ENCODE measurements at places on chromosomes 1 and 21. TPM values are rescaled to one million over a fixed set of nuclear protein-coding genes. Genes with fewer than 3 reads are reported as not detected.

Gene IFI6
- 52.5 TPM for total RNA-seq

Gene KLF17
- total RNA-seq, result not detected

Gene KRTAP6-2
- not detected for total RNA-seq

Gene KLHDC7A
- total RNA-seq, result not detected
